ENCODE measurements at places on chromosomes 1 and 21.

DNA sequence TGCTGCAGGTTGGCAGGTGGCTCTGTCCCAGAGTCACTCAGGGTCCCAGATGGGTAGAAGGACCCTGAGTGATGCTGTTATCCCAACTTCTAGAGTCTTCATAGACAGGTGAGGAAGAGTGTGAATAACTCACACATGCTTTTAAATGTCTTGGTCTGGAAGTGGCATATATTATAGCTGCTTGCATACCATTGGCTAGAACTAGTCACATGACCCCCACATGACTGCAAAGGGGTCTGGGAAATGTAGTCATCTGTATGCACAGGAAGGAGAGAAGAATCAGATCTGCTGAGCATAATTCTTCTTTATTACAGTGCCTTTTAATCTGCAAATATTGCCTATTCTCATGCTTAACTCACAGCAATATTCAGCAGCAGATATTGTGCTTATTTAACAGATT lies 28.2 kb upstream of the KLHDC7A start:
- DNase-seq: peak; percentile 37

DNA sequence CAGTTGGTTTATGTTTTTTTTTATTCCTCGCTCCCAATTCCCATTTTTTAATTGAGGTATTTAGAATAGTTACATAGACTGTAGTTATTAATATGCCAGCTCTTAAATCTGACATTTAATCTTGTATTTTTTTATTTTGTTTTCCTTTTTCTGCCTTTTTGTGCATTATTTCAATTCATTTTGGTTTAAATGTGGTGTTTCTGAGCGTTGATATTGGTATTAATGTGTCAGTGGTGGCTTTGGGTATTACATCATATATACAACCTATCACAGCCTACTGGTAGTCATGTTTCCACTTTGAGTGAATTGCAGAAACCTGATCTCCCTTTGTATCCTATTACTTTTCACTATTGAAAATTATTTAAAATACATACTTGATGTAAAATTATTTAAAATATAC lies 1027.3 kb downstream of the KCNT2 start:
- no peak for DNase-seq

DNA sequence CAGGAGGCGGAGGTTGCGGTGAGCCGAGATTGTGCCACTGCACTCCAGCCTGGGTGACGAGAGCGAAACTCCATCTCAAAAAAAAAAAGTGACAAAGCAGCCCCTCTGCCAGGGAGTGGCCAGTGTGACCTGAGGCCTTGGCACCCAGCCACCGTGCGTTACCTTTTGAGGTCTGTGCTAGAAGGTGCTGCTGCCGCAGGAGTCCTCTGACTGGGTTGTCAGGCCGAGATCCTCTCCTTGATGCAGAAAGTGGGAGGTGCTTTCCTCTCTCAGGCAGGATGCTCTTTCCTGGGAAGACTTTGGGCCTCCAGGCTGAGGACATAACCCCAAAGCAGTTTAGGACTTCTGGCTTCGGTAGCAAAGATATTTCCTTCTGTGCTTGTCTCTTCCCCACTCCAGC lies 280.5 kb upstream of the VAMP3 start:
- DNase-seq: no peak

DNA sequence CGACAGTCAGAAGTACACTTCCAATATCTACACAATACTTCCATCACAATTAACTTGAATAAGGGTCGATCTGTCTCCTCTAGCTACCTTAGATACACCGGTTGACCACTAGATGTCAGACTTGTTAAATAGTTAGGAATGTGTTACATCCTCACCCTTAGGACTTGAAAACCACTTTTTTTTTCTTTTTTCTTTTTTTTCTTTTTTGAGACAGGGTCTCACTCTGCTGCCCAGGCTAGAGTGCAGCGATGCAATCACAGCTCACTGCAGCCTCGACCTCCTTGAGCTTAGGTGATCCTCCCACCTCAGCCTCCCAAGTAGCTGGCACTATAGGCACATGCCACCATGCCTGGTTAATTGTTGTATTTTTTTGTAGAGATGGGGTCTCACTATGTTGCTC lies 120.4 kb upstream of the GREM2 start:
- peak; percentile 20 for DNase-seq

- no peak for DNase-seq
These were observed 67.7 kb upstream of the TNFSF18 start for GRCh38 chr1:173118404-173118803.
